ENCODE measurements at places on chromosomes 3 and 15.
A peak's percentile ranks its signal among the peaks of the same experiment; 100 is the strongest.

- no peak for DNase-seq
Measured at GRCh38 chr15:101054991-101055390, 135.8 kb downstream of the LRRK1 start.

- DNase-seq, result no peak
Measured at GRCh38 chr3:29612536-29612935, 331.7 kb downstream of the RBMS3 start.

GRCh38 chr15:66864871-66865281 is 162.8 kb downstream of the SMAD6 start:
- no peak for DNase-seq

- peak; percentile 51 for DNase-seq
Measured at GRCh38 chr15:75201616-75202250, at the start of gene C15orf39. TSS of gene C15orf39 (plus strand) at chr15:75201882. CDS start at chr15:75206049, 4,167 bp downstream.

GRCh38 chr3:167662919-167663400 is 9.2 kb upstream of the WDR49 start:
- DNase-seq, result no peak

DNA sequence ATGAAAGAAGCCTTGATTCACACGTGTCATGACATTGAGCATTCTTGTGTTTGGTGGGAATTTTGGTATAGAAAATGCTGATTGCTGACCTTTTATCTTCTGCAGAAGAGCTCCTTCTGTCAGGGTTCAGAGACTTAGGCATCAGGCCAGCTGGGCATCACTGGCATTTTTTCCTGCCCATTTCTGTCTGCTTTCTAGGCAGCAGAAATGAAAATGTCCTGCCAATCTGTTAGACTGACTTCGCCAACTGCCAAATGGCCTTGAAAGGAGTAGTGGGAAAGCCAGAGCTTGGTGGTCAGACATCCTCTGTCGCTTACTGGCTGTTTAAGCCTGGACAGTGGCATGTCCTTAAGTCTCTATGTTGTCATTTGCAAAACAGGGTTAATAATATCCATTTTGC is 57.4 kb downstream of the EEFSEC start:
- no peak for DNase-seq

- DNase-seq, result no peak
Measured at GRCh38 chr3:77147836-77148578, 108.1 kb downstream of the ROBO2 start.

DNA sequence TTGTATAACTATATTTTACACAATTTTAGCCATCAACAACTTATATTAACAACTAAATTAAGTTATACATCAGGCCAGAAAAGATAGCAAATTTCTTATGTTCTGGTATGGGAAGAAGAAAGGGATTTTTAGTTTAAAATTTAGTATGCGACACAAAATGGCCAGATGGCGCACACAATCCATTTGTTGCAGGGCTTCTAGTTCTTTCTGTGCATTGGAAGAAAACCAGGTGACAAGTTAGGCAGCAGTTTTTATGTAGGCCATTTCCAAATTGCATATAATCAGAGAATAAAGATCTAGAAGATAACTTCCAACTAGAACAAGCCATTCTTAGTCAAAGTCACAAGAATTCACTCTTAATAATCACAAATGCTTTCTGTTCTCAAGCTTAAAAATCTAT is 230.1 kb upstream of the ZNF717 start:
- no peak for DNase-seq

- no peak for DNase-seq
Measured at GRCh38 chr3:22475665-22476240, 724.7 kb upstream of the ZNF385D start.

Data from HS-27A (cell line).